ENCODE measurements at places on chromosomes 4 and X.
A peak's percentile ranks its signal among the peaks of the same experiment; 100 is the strongest.

- DNase-seq, result no peak
These were observed 225.6 kb downstream of the FBXW7 start for GRCh38 chr4:152310257-152310656.

GRCh38 chr4:7838136-7838782 lies 101.4 kb downstream of the AFAP1 start:
- DNase-seq, result peak; percentile 90

- DNase-seq, result no peak
These were observed 69.7 kb downstream of the TMEM154 start for GRCh38 chr4:152610131-152610530.

GRCh38 chrX:11438767-11439166 lies 145.6 kb downstream of the AMELX start:
- no peak for DNase-seq

DNA sequence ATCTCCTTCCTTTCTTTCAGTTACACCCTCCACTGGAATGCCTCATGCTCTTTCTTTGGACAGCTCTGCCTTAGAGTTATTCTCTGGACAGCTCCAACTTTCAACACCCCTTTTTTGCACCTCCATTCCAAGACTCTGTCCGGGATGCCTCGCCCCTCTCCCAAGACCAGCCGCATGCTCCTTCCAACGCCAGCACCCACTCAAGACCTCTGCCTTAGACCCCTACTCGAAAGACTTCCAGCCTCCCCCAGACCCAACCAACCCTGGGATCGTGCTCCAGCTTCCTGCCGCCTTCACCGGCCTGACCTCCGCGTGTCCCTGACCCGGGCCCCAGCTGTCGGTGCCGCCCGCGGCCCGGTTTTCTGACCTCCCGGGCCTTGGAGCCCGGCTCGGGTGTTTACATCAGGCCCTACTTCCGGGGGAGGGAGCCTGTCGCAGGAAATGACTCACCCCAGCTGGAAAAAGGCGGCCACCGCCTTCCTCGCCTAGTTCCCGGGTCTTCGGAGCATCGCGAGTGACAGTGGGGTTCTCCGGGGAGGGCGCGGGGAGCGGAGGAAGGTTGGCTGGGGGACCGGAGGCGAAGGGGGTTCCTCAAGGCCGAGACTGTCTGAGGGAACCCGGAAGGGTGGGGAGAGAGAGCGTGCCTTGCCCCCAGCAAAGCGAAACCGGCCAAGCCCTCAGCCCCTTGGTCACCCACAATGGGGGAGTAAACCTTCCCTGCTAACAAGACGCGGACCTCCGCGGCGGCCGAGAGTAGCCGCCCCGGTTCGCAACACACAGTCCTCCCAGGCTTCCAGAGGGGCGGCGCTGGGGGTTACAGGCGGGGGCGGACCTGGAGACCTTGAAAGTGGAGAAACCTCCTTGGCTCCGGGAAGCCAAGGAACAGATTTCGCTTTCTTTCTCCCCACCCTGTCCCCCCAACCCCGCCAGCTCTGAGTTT lies at the start of gene WDR45:
Gene WDR45, minus strand, starts transcription at position 399 of the 940 bp plus-strand sequence. CDS start 1,792 bp downstream, outside the sequence.
- DNase-seq, result peak; percentile 87

- DNase-seq, result peak; percentile 84
These were observed 345.1 kb upstream of the TACR3 start for GRCh38 chr4:104064646-104065577.

DNA sequence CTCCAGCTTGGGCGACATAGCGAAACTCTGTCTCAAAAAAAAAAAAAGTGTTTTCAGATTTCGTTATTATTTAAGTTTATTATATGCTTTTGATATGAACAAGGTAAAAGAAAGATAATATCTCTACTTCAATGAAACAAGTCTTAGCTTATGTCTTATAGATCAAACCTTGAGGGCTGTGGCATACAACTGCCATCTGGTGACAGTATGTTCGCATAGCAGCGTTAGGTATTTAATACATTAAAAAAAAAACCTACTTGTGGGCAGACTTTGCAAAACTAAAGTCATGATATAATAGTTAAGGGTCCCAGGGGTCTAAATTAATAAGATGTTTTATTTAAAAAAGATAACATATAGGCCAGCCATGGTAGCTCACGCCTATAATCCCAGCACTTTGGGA lies 161.2 kb upstream of the AMOT start:
- DNase-seq, result no peak

DNA sequence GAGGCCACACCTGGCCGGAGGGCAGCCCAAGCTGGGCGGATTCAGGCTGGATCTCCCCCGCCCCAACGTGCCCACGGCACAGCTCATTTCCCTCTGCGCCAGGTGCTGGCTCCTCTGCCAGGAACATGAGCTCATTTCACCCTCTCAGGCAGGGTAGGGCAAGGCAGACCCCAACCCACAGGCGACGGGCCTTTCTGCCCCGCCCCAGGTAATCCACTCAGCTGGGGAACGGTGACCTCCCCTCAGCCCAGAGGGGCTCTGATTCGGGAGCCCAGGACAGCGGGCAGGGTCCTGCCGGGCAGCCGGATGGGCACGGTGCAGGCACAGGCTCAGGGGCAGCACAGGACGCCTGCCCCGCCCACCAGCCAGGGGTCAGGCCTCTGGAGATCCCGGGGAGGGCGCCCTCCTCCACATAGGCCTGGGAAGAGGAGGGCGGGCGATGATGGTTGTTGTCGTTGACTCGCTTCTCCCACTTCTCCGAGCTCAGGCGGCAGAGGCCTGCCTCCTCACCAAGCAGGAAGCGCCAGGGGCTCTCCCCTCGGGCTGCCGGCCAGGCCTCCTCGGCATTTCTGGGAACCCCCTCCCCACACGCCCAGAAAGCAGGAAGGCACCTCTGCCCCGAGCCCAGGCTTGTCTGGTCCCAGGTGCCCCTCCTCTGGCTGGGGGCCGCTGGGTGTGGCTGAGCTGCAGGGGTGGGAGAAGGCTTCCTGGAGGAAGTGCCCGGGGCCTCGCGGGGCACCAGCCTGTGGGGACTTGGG lies 31.1 kb downstream of the TACC3 start:
- no peak for DNase-seq

DNA sequence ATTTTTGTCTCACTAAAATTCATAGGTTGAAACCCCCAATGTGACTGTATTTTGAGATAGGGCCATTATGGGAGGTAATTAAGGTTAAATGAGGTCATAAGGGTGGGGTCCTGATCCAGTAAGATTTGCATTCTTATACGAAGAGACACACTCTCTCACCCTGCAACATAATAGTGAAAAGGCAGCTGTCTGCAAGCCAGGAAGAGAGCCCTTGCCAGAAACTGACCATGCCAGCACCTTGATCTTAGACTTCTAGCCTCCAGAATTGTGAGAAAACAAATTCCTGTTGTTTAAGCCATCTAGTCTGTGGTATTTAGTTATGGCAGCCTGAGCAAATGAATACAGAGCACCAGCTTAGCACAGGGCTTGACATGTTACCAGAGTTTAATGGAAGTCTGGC lies 17.5 kb upstream of the IGSF1 start:
- DNase-seq, result no peak

DNA sequence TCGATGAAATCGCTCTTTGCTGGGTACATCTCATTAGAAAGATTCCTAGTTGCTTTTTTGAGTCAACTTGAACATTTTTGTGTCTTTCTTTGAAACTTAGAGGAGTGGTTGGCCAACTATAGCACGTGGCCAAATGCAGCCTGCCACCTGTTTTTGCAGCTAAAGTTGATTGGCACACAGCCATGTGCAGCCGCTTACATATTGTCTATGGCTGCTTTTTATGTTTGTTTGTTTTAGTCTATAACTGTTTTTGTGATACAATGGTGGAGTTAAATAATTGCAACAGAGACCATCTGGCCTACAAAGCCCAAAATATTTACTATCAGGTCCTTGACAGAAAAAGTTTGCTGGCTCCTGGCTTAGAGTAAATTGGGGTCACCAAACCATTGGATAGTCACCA lies 86.3 kb downstream of the CLCN4 start:
- no peak for DNase-seq

GRCh38 chr4:40843696-40844095 lies 93.9 kb downstream of the NSUN7 start:
- DNase-seq, result peak; percentile 18

- no peak for DNase-seq
These were observed 49.7 kb upstream of the GAB1 start for GRCh38 chr4:143286701-143287571.

- DNase-seq, result no peak
These were observed 36.7 kb downstream of the AGA start for GRCh38 chr4:177405508-177405907.

GRCh38 chr4:13427599-13428325 lies 56.4 kb downstream of the RAB28 start:
- DNase-seq, result no peak

Data from OCI-M1 (cell line).